ENCODE measurements at places on chromosomes 1 and 21. TPM values are rescaled to one million over a fixed set of nuclear protein-coding genes. Genes with fewer than 3 reads are reported as not detected.

DNA sequence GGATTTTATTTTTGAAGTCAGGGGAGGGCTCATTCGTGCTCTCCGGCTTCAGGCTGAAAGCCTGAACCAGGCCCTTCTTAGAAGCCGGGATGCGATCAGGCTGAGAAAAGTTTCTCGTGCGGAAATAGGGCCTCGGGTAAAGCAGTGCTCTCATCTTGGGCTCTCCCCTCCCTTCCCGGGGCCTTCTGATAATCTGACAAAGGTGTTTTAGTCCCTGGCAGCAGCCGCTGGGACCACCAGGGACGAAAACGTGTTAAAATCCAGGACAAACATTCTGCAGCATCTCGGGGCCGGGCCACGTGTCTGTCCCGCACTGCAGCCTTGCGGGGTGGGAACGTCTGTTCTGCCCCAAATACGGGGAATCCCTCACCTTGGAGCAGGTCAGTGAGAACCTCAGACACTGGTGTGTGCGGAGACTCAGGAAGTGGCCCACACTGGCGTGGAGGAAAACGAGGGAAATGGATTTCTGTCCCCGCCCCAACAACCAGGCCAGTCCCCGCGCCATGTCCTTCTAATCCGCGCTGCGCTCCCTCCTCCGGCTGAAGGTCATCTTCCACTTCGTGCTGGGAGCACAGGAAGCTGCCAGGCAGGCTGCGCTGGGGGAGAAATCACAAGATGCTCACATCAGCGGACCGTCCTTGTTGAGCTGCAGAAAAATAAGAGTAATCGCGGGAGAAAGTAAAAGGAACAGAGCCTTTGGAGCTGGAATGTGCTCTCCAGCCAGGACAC, 16.6 kb upstream of the AJAP1 start:
- no peak for DNase-seq

DNA sequence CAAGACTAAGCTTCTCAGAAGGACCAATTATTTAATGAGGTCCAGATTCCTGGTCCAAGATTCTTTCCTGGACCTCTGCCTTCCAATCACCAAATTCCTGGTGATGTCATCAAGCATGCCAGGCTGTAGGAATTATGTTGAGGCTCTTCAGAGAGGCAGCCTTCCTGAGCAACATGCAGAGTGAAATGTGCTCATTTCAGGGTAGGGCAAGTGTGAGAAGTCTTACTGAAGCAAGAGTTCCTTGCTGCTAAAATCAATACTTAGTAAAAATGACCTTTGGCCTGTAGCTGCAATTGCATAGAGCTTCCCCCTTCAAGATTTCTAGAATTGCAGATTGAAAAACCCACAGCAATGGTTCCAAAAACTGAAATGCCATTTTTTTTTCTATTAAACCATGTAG, 31.7 kb upstream of the BCAR3 start:
- DNase-seq, result no peak

GRCh38 chr1:118989878-118990378, 1.8 kb upstream of the TBX15 start:
- no peak for DNase-seq

GRCh38 chr1:116006486-116006964, 30.2 kb downstream of the SLC22A15 start:
- no peak for DNase-seq

GRCh38 chr1:33338048-33338439, 17.1 kb upstream of the A3GALT2 start:
- no peak for DNase-seq

DNA sequence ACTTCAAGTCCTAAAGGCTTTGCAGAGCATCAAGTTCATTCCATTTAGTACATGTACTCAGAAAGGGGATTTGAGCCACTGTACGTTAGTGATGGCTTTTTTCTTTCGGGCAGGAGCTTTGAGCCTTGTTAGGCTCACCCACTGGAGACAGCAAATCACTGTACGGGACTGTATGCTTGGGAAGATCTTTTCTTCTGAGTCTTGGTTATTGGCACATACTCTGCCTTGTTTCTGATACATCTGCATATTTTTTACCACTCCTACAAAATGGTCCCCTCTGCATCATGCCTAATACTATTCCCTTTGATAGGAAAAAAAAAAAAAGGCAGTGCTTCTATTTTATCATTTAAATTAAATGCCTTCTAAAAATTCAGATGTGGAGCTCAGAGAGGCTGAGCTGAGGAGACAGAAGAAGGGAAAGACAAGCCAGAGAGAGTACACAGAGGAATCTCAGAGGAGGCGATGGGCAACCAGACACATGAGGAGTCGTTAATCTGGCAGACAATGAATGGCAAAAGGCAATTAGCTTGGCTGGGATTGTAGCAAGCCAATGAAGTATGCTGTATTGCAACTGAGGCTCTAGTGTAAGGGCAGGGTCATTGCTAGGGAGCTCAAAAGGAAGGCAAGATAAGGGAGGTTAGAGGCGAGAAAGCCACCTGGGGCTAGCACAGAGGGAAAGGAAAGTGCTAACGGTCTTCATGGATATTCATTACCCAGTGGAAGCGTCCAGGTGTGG, 39.4 kb downstream of the PHC2 start:
- no peak for DNase-seq

DNA sequence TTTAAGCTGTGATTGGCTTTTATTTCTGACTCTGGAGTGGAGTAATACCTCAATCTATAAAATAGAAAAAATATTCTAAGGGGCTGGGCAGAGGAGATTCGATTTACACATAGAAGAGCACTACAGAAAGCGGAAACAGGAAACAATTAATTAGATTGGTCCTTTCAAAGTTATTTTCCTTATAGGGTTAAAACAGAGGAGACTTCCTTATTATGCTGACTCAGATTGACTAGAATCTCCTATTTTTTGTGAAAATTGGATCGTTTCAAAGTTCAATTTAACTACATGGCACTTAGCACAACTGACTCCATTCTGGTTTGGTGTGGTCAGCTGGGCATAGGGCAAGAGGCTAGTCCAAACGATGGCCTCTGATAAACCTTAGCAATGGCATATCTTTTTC, 48.3 kb upstream of the NCAM2 start:
- DNase-seq, result no peak

PRR9 gene
- polyA plus RNA-seq, result not detected

GRCh38 chr1:40034869-40035268, 5.7 kb upstream of the CAP1 start:
- DNase-seq, result peak; percentile 46

GRCh38 chr1:119040906-119041305, 52.8 kb upstream of the TBX15 start:
- DNase-seq, result no peak

DNA sequence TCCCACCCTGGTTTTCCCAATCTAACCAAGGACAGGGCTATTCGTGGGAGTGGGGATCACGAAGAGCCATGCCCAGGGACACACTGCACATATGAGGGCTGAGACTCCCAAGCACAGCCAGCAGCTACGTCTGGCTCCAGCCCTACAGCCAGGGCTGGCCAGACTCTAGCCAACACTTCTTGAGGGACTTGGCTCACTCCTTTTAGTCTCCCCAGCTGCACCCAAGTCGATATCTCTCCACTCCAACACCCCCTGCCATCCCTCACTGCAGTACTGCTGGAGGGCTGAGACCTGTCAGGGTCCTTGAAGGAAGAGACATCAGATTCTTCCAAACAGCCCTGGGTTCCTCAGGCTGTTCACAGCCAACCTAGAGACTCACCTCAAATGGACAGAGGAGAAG, 62.6 kb downstream of the CD46 start:
- DNase-seq, result no peak

GRCh38 chr1:172497230-172497629, 35.7 kb upstream of the SUCO start:
- no peak for DNase-seq

GRCh38 chr1:231170875-231171274, 9.0 kb downstream of the TRIM67 start:
- DNase-seq, result no peak

FCER1G gene
- polyA plus RNA-seq, result 84.4 TPM

- DNase-seq, result no peak
Observed at GRCh38 chr1:53896635-53897229, 2.7 kb downstream of the DIO1 start.

PTPN14 gene
- 0.01 TPM for polyA plus RNA-seq

FMO5 gene
- polyA plus RNA-seq, result 0.16 TPM

AMY1C gene
- polyA plus RNA-seq, result not detected

- DNase-seq, result no peak
Observed at GRCh38 chr1:23895993-23896392, 17.2 kb downstream of the CNR2 start.

AUNIP gene
- not detected for polyA plus RNA-seq

CSF1 gene
- 1.1 TPM for polyA plus RNA-seq

DNA sequence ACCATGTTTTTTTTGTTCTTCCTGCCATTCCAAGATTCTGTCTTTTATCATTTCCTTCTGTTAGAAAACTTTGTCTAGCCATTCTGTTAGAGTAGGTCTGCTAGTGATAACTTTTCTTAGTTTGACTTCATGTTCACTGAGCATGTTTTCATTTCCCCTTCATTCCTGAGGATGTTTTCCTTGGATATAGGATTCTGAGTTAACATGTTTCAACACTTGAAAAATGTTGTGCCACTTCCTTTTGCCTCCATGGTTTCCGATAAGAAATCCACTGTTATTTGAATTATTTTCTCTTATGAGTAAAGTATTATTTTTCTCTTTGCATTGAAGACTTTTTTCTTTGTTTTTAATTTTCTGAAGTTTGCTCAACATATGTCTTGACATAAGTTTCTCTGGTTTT, 66.7 kb downstream of the ATP1A1 start:
- DNase-seq, result no peak

RGS7 gene
- polyA plus RNA-seq, result not detected

OR2T35 gene
- polyA plus RNA-seq, result not detected

DNA sequence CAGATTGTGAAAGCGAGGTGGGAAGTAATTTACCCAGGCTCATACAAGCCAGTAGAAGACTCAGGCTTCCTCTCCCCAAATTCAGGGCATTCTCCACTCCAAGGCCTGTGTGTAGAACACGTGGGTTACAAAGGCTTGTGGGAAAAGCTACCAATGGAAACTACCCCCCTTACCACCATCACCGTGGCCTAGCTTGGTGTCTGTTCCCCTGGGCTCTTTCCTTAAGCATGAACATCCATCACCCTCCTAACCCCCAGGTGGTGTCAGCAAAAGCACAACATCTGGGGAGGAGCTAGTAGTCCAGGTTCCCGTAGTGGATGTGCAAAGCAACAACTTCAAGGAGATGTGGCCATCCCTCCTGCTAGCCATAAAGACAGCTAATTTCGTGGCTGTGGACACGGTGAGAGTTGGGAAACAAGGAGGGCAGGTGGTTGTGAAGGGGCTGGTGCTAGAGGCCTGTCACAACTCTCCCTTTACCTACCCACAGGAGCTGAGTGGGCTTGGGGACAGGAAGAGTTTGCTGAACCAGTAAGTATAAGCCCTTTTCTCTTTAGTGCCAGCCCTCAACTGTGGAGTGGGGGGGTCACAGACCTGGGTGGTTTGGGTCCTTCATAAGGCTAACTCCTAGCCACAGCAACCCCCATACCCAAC, 701 bp upstream of the MUTYH start:
- no peak for DNase-seq

SLC2A5 gene
- not detected for polyA plus RNA-seq

DNA sequence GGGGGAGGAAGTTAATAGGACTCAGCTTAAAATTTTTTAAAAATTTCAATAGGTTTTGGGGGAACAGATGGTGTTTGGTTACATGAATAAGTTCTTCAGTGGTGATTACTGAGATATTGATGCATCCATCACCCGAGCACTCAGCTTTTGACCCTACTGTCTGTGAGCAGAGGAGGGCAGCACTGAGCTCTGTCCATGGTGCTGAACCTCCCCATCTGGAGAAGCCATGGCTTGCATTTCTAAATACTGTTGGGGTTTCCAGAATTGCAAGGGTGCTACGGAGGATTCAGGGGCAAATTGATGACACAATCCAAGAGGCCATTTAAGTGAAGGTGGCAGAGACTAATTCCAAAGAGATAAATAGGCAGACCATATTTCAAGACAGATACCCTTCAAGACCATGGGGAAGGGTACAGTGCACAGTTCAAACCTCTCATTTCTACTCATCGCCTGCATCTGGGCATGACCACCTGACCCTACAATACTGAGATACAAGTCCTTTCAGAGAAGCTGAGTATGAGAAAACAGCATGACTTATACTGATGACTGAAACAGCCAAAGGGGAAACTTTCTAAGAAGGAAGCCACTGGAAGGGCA, 17.2 kb downstream of the SYT2 start:
- peak; percentile 58 for DNase-seq

DNA sequence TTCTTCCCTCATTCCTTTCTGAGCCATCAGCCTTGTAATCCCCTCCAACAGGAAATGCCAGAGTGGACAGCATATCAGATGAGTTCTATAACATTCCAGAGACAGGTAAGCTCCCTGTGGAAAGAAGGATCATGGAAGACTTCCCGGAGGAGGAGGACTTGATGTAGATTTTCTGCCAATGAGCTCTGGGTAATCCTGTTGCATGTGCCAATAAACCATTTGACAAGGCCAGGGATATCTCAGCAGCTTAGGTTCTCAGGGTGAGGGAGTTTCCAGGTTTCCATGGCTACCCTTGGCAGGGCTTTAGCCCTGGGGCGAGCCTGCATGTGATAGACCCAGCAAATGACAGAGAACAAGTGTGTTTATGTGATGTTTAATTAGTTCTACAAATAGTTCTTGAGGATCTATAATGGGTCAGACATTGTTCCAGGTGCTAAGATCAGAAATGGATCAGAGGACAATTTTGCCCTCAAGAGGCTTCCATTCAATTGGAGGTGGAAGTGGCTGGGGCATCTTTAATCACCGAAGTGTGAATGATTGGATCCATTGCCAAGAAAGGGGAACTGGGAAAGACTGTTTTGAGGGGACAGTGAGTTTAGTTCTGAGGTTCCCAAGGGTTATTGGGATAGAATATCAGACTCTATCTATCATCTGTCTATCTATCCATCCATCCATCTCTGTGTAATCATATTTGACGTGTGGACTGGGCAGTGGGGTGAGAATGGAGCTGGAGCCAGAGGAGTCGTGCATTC, 6.9 kb downstream of the PLA2G5 start:
- no peak for DNase-seq

- DNase-seq, result no peak
Observed at GRCh38 chr1:87648323-87649119, 319.8 kb downstream of the LMO4 start.

DNAJB4 gene
- 3.7 TPM for polyA plus RNA-seq

DNA sequence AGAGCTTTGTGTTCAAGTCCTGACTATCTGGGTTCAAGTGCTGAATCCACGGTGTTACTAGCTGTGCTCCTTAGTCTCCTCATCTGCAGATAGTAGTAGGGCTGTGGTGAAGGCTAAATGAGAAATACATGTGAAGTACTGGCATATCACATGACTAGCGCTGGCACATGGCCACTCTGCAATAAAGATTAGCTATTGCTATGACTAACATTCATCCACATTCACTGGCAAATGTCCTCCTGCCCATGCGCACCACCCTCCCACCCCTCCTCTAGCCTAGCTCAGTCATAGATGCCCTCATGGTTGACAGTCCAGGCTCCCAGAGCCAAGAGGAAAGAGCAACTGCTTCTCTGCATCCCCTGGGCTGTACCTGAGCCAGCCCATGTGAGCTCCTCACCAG, 8.5 kb upstream of the COL8A2 start:
- DNase-seq, result no peak

- no peak for DNase-seq
Observed at GRCh38 chr1:61807606-61808140, 65.4 kb downstream of the PATJ start.
